ENCODE measurements at places on chromosomes 11 and 22. TPM values are rescaled to one million over a fixed set of nuclear protein-coding genes. Genes with fewer than 3 reads are reported as not detected.

- no peaks in the 10 kb centered on the region for H3K27me3 ChIP-seq
- H3K4me3 ChIP-seq, result no peak overlapping the region
- DNase-seq, result no peak
- no peak overlapping the region for H3K27ac ChIP-seq
- H3K36me3 ChIP-seq, result no peaks in the 10 kb centered on the region
Observed at GRCh38 chr11:84558085-84558905, 1068.8 kb downstream of the DLG2 start.

DNA sequence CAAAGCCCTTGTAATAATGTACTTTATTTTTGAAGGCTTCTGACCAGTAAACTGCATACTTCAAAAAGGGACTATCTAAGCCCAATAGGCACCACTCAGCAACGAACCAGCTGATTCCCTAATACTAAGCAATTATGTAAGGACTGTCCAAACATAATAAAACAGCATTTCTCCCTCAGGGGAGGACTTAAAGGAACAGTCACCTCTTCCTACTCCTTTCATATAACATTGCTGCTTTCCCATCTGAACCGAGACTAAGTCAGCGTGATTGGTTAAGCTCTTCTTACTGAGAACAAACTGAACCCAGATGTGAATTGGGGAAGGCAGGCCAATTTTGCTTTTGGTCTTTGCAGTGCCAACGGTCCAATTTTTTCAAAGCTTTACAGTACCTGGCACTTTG lies 420.0 kb downstream of the METTL15 start:
- no peaks in the 10 kb centered on the region for H3K27me3 ChIP-seq
- no peak overlapping the region for H3K27ac ChIP-seq
- no peak overlapping the region for H3K4me3 ChIP-seq

Gene GRAMD1B
- total RNA-seq, result 2.1 TPM

Gene EXT2
- 18.9 TPM for total RNA-seq

DNA sequence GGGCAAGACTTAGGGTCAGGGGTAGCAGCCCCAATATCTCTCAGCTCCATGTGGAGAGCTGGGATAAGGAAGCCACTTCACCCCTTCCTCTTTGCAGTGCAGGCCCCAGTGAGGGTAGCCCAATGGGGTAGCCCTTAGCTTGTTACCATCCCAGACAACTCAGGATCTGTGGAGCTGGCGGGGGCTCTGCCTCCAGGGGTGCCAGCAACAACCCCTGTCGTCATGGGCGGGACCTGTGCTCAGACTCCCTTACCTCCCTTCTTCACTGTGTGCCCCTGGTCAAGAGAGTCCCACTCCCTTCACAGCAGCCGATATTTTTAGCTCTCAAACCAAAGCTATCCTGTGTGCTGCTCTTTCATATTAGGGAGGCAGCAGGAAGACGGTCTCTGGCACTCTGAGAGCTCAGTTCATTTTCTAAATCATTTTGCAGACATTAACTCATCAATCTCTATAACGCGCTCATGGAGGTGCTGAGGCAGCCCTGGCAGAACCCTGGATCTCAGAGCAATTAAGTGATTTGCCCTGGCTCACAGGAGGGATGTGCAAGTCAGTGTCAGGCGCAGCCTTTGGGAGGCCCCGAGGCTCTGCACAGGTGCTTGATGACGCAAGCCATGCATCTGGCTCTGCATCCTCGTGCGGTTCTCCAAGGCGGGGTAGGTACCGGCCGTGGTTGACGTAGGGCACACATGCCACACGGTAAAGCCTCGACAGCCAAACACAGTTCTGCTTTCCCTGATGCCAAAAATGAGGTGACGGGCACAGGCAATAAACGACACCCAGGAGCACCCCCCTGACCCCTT lies 357.6 kb downstream of the SHANK2 start:
- no peaks in the 10 kb centered on the region for H3K27me3 ChIP-seq
- no peaks in the 10 kb centered on the region for H3K4me1 ChIP-seq
- H3K36me3 ChIP-seq, result no peaks in the 10 kb centered on the region
- H3K27ac ChIP-seq, result no peak overlapping the region
- DNase-seq, result no peak

Gene TENM4
- 4.4 TPM for total RNA-seq

Gene SMIM35
- not detected for total RNA-seq

- no peaks in the 10 kb centered on the region for H3K27me3 ChIP-seq
- H3K27ac ChIP-seq, result no peak overlapping the region
- DNase-seq, result no peak
- no peaks in the 10 kb centered on the region for H3K4me1 ChIP-seq
- H3K4me3 ChIP-seq, result no peak overlapping the region
Observed at GRCh38 chr22:30878516-30879414, 89.8 kb downstream of the MORC2 start.

DNA sequence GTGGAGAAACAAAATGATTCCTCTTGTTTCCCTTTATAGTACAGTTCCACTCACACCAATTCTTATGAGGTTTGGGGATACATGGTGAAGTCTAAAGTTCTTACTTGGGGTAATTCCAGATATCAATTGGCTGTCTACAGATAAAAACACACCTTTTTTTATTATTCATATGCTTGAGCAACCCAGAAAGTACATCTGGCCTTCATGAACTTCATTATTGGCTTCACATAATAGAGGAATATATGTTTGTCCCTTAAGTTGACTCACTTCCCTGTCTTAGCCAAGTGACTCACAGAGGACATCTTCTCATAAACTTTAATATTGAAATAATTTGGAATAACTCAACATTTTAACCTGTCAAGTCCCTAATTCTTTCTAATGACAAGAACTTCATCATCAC lies 36.3 kb upstream of the SOX6 start:
- no peaks in the 10 kb centered on the region for H3K36me3 ChIP-seq
- no peak overlapping the region for H3K4me3 ChIP-seq
- H3K27me3 ChIP-seq, result no peaks in the 10 kb centered on the region
- no peak overlapping the region for H3K27ac ChIP-seq
- no peaks in the 10 kb centered on the region for H3K4me1 ChIP-seq

Gene CABP4
- 1.2 TPM for total RNA-seq

Gene SPDYC
- not detected for total RNA-seq
